ENCODE measurements at places on chromosomes 11 and 22.
A peak's percentile ranks its signal among the peaks of the same experiment; 100 is the strongest.

DNA sequence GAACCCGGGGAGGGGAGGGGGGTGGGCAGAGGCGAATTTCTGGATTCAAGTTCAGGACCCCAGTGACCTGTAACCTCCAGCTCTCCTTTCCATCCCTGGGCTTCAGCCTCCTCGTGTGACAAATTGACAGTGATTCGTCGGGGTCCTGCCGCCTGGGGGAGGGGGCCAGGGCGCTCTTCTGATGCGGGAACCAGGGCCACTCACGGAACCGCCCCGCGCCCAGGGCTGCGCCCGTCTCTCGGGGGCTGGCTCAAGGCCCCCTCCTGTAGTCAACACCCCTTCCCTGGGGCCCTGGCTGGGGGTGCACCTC is 92.8 kb upstream of the ANO1 start:
- DNase-seq, result no peak

- peak; percentile 62 for DNase-seq
Measured at GRCh38 chr11:13009921-13010748, 1.0 kb downstream of the RASSF10 start.

DNA sequence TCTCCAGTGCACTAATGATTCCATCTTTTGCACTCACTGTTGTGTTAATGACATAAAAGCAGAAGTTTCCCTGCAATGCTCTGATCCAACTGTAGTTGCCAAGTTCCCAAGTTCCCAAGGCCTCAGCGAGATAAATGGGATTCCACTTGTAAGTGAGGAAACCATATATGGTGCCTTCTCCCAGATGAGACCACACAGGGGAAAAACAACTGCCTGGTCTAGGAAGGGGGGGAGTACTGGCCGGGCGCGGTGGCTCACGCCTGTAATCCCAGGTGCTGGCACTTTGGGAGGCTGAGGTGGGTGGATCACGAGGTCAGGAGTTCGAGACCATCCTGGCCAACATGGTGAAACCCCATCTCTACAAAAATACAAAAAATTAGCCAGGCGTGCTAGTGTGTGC is 23.3 kb upstream of the RELA start:
- peak; percentile 62 for DNase-seq

- no peak for DNase-seq
Measured at GRCh38 chr11:125465255-125465654, 30.8 kb downstream of the FEZ1 start.

DNA sequence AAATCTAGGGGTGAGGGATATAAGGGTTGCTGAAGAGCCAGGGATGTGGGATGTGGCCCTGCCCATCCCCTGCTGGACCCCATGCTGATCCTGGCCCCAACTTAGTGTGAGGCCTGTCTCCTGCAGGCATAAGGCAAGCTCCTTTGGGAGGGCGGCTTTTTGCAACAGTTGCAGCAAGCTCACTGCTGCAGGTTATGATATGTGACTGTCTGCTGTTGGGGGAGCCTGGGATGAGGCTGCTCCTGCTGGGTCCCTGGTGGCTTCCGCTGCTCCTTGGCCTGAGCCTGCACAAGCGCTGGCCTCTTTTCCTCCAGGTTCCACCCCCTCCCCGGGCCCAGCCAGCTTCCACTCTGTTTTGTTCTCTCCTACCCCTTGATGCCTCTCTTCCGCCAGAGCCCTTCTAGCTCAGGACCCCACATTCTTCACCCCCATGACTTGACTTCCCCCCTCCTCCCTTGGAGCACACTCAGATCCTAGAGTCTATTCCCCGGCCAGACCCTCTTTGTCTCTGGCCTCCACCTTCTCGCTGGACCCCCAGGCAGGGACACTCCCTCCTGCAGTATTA is 35.0 kb upstream of the SYT13 start:
- no peak for DNase-seq

DNA sequence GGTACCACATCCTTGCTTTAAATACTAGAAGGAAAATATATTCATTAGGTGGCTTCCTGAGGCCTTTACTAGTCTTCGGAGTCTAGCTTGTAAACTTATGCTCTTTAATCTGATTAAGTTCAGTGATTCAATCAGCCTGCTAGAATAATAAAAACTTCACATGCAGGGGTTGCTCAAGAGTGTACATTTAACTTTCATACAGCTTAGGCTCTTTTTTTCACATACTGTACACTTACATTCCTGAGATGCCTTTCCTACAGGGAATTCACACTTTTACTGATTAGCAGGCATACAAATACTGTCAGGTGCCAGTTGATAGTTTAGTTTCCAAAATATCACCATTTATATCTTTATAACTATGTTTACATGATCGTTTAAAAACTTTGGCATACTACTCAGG is 3.2 kb upstream of the ANO5 start:
- no peak for DNase-seq

GRCh38 chr11:130874396-130874795 is 41.9 kb downstream of the SNX19 start:
- DNase-seq, result no peak

DNA sequence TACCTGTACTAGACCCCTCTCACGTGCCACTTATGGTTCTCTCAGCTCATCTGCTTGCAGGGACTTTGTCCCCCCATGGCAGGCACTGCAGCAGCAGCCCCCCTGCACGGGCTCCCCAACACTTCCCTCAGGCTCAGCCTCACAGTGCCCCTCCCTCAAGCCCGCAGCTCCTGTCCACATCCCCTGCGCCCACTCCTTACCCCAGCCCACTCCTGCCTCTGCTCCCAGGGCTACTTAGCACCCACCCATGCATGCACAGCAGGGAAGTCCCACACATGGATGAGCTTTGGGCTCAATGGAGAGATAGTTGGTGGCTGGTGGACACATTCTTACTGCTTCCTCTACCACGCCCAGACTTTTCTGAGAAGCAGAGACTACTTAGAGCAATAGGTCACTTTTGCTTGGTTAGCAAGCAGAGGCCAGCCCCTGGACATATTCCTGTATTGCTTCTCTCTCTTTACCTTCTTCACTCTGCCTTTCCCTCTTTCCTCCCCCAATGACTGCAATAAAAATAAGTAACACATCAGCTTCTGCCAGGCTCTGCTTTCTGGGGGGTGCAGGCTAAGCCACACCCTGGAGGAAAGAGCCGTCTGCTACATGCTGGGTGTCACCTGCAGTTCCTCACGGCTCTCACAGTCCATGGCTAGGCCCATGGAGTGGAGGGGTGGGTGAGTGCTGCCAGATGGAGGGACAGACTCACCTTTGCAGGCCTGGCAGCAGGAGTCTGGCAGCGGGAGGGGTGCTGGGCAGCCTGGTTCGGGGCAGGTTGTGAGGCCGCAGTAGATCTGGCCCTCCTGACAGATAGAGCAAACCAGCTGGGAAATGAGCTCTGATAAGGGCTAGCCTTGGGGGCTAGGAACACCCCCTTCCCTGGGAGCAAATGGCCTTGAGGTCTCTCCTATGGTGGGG is 23.4 kb downstream of the CHRDL2 start:
- no peak for DNase-seq

GRCh38 chr22:30763815-30764673 is 69.4 kb downstream of the OSBP2 start:
- peak; percentile 31 for DNase-seq

DNA sequence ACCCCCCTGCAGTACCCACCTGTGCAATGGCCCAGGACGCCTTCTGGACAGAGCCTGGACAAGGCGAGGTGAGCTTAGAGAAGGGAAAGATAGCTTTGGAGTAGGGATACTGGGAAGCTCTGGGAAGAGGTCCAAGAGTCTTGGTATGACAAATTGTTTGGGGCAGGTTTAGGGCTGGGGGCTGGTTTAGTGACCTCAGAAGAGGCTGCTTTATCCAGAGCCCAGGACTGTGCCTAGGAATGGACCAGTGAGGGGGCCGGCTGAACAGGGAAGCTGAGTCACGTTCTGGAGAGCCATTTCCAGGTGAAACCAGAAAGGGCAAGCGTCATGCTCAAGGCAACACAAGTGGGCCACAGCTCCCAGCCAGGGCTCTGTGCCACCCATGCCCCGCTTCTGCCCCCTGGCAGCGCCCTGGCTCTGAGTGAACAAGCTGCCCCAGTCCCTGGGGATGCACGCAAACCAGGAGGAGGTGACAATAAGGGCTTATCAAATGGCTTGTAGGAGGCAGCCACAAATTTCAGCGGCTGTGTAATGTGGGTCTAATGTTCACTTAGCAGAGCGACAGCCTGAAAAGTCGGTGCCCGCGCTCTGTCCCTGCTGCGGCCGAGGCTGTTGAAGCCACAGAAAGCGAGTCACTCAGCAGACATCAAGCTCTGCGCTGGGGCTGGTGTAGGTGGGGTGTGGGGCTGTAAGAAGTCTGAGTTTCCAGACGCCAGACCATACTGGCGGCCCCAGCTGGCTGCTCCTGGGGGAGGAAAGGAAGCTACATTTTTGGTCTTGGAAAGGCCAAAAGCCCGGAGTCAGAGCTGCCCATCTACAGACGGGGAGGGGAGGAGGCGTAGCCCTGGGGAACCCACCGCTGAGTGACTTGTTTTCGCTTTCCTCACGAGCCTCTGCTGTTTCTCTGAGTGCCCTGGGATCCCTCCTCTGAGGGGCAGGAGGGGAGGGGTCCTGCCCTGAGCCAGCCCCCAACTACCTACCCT is 18.3 kb upstream of the SYT7 start:
- no peak for DNase-seq
